SJCRH30 (cell line): ENCODE measurements at places on chromosomes 5 and 9. TPM values are rescaled to one million over a fixed set of nuclear protein-coding genes. Genes with fewer than 3 reads are reported as not detected.

The JAKMIP2 gene
- 83.8 and 88.6 TPM in 2 replicates for total RNA-seq

The OR13D1 gene
- total RNA-seq = not detected in 2 replicates

The SNX18 gene
- 8.4 and 9.3 TPM in 2 replicates for total RNA-seq

The ATOX1 gene
- 65.0 and 68.4 TPM in 2 replicates for total RNA-seq

The TPPP gene
- total RNA-seq = 0.03 and 0.04 TPM in 2 replicates

The CARD9 gene
- 8.8 and 11.8 TPM in 2 replicates for total RNA-seq

The PCDHGA11 gene
- 1.3 and 1.4 TPM in 2 replicates for total RNA-seq

The COL15A1 gene
- total RNA-seq = 7.5 and 7.6 TPM in 2 replicates

The PCDHB4 gene
- total RNA-seq = 0.25 and 0.42 TPM in 2 replicates

The TTC39B gene
- total RNA-seq = 2.2 and 2.4 TPM in 2 replicates

The LMX1B gene
- total RNA-seq = 10.3 and 12.2 TPM in 2 replicates

The GPR150 gene
- total RNA-seq = not detected in 2 replicates

The LHX3 gene
- not detected in 2 replicates for total RNA-seq

The PIP5K1B gene
- total RNA-seq = 0.18 and 0.36 TPM in 2 replicates

The FAM221B gene
- total RNA-seq = not detected in 2 replicates

The FOXD4L4 gene
- total RNA-seq = 0.53 and 0.59 TPM in 2 replicates

The FOXD4L5 gene
- total RNA-seq = 0.33 and 0.59 TPM in 2 replicates

The HSPB3 gene
- 0.51 and 0.86 TPM in 2 replicates for total RNA-seq

The RABEPK gene
- 27.0 and 29.9 TPM in 2 replicates for total RNA-seq

The KCNIP1 gene
- total RNA-seq = 0.81 and 1.4 TPM in 2 replicates

The GAS1 gene
- 319 and 336 TPM in 2 replicates for total RNA-seq

The LPAR1 gene
- total RNA-seq = 13.9 and 14.8 TPM in 2 replicates

The GDA gene
- total RNA-seq = not detected in 2 replicates

The CDX1 gene
- not detected in 2 replicates for total RNA-seq

The GLRA1 gene
- total RNA-seq = not detected in 2 replicates

The PCDHGA4 gene
- total RNA-seq = 12.9 and 14.7 TPM in 2 replicates

The TBC1D13 gene
- 21.0 and 21.3 TPM in 2 replicates for total RNA-seq

The RNF183 gene
- 0.05 TPM in 1 of 2 replicates, not detected in the other for total RNA-seq

The HSPA4 gene
- total RNA-seq = 166 and 173 TPM in 2 replicates

The PRR16 gene
- 0.20 and 0.84 TPM in 2 replicates for total RNA-seq

The OR13C9 gene
- total RNA-seq = not detected in 2 replicates

The CNTNAP3 gene
- total RNA-seq = 10.7 and 12.3 TPM in 2 replicates

The PCDHGB1 gene
- 21.1 and 23.4 TPM in 2 replicates for total RNA-seq

The SOX30 gene
- total RNA-seq = 0.13 TPM in 1 of 2 replicates, not detected in the other

The SLC34A3 gene
- 0.06 TPM in 1 of 2 replicates, not detected in the other for total RNA-seq

The SPAG8 gene
- 0.20 and 0.63 TPM in 2 replicates for total RNA-seq

The IFNA2 gene
- total RNA-seq = not detected in 2 replicates

The FBP1 gene
- not detected in 2 replicates for total RNA-seq

The C9orf50 gene
- total RNA-seq = not detected in 2 replicates

The FGFR4 gene
- 563 and 588 TPM in 2 replicates for total RNA-seq

The MAN2A1 gene
- total RNA-seq = 40.8 and 45.8 TPM in 2 replicates

The CDKN2B-AS1 gene
- total RNA-seq = 8.4 TPM in 2 replicates

The FGF1 gene
- not detected in 2 replicates for total RNA-seq

The ITK gene
- not detected in 2 replicates for total RNA-seq

The OR1L1 gene
- not detected in 2 replicates for total RNA-seq
